ENCODE measurements at places on chromosomes 1 and 21.

GRCh38 chr1:94925004-94925403, 1.9 kb downstream of the CNN3 start:
- DNase-seq: no peak

GRCh38 chr1:169585181-169585580, 1.1 kb downstream of the F5 start:
- no peak for DNase-seq

DNA sequence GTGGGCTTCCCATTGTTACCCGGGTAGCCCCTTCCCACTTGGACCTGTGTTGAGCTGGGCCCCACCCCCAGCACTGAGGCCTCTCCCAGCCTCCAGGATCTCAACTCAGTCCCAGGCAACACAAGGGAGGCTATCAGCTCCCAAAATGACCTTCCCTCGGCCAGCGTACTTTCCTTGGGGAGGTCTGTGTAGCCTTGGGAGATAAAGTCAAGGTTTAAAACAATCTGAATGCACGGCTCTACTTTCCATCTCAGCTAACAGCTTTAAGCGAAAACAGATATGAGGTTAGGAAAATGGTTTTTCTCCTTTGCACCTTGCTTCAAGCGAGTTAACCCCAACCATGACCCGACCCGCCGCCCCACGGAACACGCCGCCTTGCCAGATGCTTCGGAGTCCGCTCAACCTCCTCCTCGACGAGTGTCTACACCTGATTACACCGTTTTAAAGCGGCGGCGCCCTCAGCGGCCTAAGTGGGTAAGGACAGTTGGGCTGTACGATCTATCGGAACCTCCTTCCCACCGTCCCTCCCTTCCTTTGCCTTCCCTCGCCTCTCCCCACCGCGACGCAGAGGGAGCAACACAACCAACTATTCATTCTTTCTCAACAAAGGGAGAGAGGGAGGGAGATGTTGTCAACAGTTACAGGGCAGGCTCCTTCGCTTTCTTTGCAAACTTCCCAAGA, 1.1 kb downstream of the BCAR3 start:
- peak; percentile 83 for DNase-seq

GRCh38 chr1:28506907-28507246, 1.0 kb downstream of the RCC1 start:
- no peak for DNase-seq

GRCh38 chr21:21383126-21383525, 384.9 kb downstream of the NCAM2 start:
- no peak for DNase-seq

GRCh38 chr1:185045814-185046492, 595 bp downstream of the RNF2 start:
- DNase-seq: peak; percentile 67

GRCh38 chr1:91171898-91172297, 150.1 kb upstream of the ZNF644 start:
- no peak for DNase-seq

- no peak for DNase-seq
These were observed 31.3 kb downstream of the NEK7 start for GRCh38 chr1:198187973-198188588.

DNA sequence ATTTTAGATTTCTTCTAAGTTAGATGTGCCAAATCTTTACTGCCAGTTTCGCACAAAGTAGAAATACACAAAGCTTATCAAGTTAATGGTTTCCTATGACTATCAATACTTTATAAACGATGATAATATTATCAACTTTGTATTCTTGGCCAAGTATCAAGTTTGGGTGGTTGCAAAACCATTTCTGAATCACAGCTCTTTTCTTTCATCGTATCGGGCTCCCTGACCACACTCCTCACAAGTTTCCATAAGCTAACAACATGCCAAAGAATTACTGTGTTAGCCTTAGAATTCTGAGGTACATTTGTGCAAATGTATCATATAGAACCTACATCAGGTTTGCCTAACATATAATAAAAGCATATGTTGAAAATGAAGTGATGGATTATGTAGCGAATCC, 311.0 kb downstream of the KCTD3 start:
- no peak for DNase-seq

GRCh38 chr1:242524571-242525359, at the start of gene PLD5:
TSS of gene PLD5 (minus strand) at chr1:242524697.
- DNase-seq: no peak

DNA sequence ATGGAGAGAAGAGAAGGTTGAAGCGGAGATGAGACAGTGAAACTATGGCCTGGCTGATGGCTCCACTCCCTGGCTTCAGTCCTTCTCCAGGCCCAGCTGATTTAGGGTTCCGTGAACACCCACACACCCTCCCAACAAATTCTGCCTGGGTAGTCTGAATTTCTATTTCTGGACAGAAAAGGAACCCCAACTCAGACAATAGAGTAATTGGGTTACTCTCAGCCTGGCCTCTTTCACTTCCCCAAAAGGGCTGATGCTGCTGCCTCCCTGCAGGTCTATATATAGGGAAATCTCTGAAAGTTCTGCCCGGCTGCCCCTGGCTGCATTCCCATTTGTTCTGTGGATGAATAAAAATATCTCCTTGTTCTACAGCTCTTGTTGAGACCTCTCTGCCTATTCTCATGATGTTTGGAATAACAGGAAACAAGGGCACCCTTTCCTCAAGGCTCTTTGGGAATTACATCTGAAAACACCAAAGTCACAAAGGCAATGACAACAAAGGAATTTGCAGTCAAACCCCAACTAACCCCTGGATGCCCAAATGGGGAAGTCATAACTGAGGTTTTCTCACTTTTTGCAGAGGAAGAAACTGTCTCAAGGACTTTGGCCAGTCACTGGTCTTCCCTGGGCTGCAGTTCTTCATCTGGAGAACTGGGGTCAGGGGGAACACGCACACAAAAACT, 11.4 kb upstream of the ZSCAN20 start:
- peak; percentile 73 for DNase-seq

DNA sequence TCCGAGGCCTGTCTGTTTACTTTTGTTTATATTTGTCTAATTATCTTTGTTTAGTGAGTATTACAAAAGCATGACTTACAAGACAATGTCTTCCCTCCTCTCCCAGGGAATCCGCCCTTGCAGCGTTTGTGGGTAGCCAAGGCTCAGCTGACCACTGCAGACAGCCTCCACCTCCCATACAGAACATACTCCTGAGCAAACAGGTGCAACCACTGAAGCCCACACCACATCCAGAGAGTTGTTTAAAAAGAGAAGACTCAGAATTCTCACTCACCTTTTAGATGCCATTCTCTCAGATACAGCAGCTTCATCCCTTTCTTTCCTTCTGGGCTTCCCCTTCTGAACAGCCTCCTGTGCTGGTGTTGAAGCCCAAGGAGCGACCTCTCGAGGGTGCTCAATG, 103.5 kb upstream of the TMPRSS2 start:
- DNase-seq: no peak

DNA sequence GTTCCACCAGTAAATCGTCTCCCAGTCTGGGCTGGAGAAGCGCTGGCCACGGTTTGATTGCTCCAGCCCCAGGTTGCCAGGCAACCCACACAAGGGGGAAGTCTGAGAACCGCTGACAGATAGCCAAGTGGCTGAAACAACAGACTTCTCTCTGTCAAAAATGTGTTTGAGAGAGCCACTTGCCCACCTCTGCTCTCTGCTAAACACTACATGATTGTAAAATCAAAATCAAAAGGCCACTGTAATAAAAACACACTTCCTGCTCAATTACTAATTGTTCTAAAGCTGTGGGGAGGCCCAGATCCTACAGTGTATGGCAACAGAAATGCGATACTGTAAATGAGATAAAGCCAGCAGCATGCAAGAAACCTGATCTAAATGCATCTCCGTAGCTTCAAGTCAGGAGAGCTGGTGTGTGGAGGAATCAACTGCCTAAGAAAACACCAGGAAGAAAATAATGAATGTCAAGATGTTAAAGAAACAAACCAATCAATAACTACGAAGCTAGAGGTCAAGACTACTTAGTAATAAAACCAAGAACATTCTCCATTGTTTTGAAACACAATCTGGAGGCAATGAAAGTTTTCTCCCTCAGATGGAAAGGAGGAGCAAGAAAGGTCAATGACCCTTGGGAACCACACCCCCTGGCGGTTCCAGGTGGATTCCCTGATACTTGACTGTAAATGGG, 121.2 kb downstream of the SLC45A1 start:
- DNase-seq: peak; percentile 75

GRCh38 chr1:70038025-70038424, 167.4 kb downstream of the LRRC40 start:
- no peak for DNase-seq

GRCh38 chr1:165629848-165630628, 996 bp upstream of the MGST3 start:
- DNase-seq: no peak

DNA sequence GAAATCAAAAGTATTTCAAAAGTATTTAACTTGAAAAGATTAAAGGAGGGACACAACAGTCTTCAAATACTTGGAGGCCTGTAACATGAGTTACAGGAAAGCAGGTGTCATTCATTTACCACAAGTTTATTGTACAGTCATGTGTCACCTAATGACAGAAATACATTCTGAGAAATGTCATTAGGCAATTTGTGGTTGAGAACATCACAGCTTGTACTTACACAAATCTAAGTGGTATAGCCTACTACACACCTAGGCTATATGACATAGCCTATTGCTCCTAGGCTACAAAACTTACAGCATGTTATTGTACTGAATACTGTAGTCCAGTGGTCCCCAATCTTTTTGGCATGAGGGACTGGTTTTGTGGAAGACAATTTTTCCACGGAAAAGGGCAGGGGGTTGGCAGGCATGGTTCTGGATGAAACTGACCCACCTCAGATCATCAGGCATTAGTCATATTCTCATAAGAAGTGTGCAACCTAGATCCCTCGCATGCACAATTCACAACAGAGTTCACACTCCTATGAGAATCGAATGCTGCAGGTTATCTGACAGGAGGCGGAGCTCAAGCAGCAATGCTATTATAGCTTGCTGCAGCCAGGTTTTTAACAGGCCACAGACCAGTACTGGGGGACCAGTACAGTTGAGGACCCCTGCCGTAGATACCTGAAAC, 25.0 kb upstream of the PHTF1 start:
- no peak for DNase-seq

GRCh38 chr1:163570071-163570470, 248.3 kb downstream of the NUF2 start:
- no peak for DNase-seq

- DNase-seq: no peak
These were observed 1.3 kb upstream of the PBXIP1 start for GRCh38 chr1:154957091-154957657.

DNA sequence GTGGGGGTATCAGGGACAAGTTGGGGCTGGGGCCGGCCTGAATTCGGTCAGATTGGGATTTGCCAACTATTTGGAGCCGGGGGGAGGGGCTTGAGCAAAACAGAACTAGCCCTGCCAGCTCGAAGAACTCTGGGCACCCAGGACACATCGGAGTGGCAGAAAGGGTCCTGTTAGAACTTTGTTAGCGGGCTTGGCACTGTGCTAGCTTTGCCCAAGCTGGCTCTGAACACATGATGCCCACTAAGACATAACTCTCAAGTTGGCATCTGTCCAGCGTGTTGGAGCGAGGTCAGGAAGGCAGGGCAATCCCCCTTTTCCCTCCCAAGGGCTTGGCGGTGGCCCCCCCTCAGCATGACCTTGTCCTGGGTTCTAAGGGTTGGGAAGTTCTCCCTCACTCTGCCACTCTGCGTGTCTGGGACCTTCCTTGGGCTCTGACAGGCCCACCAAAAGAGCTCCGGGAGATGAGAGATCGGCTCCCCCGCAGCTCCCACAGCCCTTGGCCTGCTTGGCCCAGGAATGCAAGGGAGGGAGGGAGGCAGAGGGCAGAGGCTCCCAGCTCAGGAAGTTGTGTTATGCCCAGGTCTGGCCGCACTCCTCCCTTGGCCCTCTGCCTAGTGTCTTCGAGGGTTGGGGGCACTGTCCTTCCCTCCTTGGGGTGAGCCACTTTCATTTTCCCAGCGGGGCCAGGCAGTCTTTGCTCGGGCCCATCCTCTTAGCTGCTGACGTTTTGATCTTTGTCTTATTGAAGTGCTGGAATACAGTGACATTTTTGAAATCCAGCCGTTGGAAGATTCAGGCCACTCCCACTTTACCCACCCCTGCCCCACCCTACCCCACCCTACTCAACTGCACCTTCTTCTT, 1.2 kb downstream of the LMNA start:
- no peak for DNase-seq

DNA sequence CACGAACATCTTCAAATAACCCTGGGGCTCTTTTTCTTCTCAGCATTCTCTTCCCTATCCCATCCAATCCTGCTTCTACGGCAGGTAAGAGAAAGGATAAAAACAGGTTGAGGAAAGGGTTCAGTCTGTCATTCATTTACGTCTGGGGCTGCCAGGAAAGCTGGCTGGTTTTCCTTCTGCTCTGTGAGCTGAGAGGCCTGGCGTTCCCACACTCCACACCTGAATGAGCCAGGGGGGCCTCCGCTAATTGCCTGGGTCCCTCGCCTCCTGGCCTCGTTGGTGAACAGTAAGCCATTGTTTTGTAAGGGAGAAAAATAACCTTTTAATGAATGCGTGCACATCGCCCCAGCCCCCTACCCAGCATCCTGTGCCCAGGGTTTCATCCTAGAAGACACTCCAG, 70.8 kb upstream of the SIM2 start:
- no peak for DNase-seq

- no peak for DNase-seq
These were observed 88.9 kb downstream of the UBR4 start for GRCh38 chr1:19121192-19121591.

DNA sequence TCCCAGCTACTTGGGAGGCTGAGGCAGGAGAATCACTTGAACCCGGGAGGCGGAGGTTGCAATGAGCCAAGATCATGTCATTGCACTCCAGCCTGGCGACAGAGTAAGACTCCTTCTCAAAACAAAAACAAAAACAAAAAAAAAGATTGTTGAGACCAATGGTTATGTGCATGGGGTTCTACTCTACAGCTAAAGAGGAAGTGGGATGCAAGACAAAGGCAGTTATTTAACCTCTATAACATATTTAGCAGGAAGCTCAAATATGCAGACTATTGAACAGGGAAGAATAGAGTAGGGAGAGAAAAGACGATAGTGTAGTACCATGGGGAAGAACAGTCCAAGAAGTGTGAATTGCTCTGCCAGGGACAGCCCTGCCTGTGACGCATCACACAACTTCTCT, 227.7 kb downstream of the SMYD3 start:
- no peak for DNase-seq

DNA sequence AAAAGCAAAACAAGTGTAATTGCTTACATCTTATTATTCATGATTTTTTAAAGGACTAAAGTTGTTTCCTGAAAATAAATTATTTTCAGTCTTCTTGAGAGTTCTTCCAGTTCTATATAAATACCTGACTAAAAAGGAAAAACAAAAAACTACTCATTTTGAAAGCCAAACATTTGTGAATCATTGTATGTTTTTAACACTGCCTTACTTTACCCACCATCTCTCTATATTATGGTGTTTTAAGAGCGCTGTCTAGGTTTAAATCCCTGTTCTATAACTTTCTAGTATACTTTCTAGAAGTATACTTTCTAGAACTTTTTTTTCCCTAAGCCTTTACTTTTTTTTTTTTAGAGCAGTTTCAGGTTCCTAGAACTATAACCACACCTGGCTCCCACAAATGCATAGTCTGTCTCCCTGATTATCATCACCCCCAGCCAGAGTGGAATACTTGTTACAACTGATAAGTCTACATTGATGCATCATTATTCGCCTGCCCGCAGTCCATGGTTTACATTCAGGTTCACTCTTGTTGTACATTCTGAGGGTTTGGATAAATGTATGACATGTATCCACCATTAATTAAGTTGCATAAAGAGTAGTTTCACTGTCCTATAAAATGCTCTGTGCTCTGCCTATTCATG, 9.8 kb downstream of the RSBN1 start:
- no peak for DNase-seq

- DNase-seq: no peak
These were observed 248.6 kb downstream of the TBX15 start for GRCh38 chr1:118739501-118739900.

Measured in GM10248 (cell line).